Endothelial cell (in vitro differentiated cells): ENCODE measurements at places on chromosomes 3 and 15. TPM values are rescaled to one million over a fixed set of nuclear protein-coding genes. Genes with fewer than 3 reads are reported as not detected.

CDHR4 gene
- 1.1 TPM for total RNA-seq

GOLGA6D gene
- 1.2 TPM for total RNA-seq

- H3K27me3 ChIP-seq, result peaks cover 15% of the 10 kb centered on the region
- DNase-seq, result no peak
- peaks cover 66% of the 10 kb centered on the region for H3K36me3 ChIP-seq
- peak overlapping the region; percentile 75 for H3K27ac ChIP-seq
- H3K4me3 ChIP-seq, result no peak overlapping the region
These were observed 148.5 kb upstream of the CTDSPL start for GRCh38 chr3:37712918-37713817.

DNA sequence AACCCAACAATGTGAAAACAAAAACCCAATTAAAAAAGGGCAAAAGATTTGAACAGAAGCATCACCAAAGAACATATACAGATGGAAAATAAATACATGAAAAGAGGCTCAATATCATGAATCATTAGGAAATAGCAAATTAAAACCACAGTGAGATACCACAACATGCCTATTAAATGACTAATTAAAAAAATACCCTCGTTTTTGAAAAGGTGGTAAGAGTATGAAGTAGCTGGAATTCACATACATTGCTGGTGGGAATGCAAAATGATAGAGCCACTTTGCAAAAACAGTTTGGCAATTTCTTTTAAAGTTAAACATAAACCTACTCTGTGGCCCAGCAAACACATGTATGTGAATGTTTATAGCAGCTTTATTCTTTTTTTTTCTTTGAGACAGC is 75.8 kb downstream of the B3GNT5 start:
- H3K4me1 ChIP-seq, result peaks cover 8% of the 10 kb centered on the region
- no peak for DNase-seq
- no peaks in the 10 kb centered on the region for H3K36me3 ChIP-seq
- no peak overlapping the region for H3K27ac ChIP-seq
- H3K27me3 ChIP-seq, result no peaks in the 10 kb centered on the region

GRCh38 chr15:92524874-92525565 is 130.6 kb downstream of the FAM174B start:
- H3K27ac ChIP-seq, result no peak overlapping the region
- peaks cover 1% of the 10 kb centered on the region for H3K27me3 ChIP-seq
- DNase-seq, result no peak

GRCh38 chr3:138833899-138834595 is 681 bp downstream of the PIK3CB start:
- H3K27ac ChIP-seq, result peak overlapping the region; percentile 53
- H3K36me3 ChIP-seq, result peaks cover 13% of the 10 kb centered on the region
- peak overlapping the region; percentile 93 for H3K4me3 ChIP-seq

GRCh38 chr3:113277414-113277813 is 66.1 kb downstream of the BOC start:
- DNase-seq, result no peak
- H3K4me3 ChIP-seq, result no peak overlapping the region
- peaks cover 8% of the 10 kb centered on the region for H3K36me3 ChIP-seq

DNA sequence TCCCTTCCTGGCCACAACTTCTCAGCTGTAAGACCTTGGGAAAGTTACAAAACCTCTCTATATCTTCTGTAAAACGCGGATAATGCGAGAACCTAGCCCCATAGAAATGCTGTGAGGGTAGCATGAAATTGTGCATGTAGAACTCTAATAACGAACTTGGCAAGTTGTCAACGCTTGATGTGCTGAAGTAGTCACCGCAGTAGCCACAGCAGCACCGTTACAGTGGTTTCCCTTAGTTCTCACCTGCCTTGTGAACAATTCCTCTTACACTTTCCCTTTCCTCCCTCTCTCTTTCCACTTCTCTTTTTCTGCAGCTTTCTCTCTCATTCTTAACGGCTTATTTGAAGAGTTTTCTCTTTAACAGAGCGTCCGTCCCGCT is 447 bp upstream of the SHQ1 start:
- H3K4me3 ChIP-seq, result peak overlapping the region; percentile 97
- H3K4me1 ChIP-seq, result peaks cover 23% of the 10 kb centered on the region
- peaks cover 10% of the 10 kb centered on the region for H3K27me3 ChIP-seq
- peak overlapping the region; percentile 58 for H3K27ac ChIP-seq
- no peak for DNase-seq

- H3K36me3 ChIP-seq, result no peaks in the 10 kb centered on the region
- peak; percentile 69 for DNase-seq
- H3K27ac ChIP-seq, result no peak overlapping the region
These were observed 593.4 kb upstream of the TGFBR2 start for GRCh38 chr3:30012941-30013543.

GRCh38 chr3:11499144-11499543 is 144.6 kb downstream of the VGLL4 start:
- no peak overlapping the region for H3K4me3 ChIP-seq
- no peak for DNase-seq
- peaks cover 7% of the 10 kb centered on the region for H3K36me3 ChIP-seq

GRCh38 chr3:116084999-116085791 is 360.1 kb downstream of the LSAMP start:
- H3K27ac ChIP-seq, result no peak overlapping the region
- H3K4me1 ChIP-seq, result no peaks in the 10 kb centered on the region
- no peaks in the 10 kb centered on the region for H3K36me3 ChIP-seq
- no peaks in the 10 kb centered on the region for H3K27me3 ChIP-seq
